Coronary artery (tissue), 2 donors: ENCODE measurements at places on chromosomes 1 and 21.

DNA sequence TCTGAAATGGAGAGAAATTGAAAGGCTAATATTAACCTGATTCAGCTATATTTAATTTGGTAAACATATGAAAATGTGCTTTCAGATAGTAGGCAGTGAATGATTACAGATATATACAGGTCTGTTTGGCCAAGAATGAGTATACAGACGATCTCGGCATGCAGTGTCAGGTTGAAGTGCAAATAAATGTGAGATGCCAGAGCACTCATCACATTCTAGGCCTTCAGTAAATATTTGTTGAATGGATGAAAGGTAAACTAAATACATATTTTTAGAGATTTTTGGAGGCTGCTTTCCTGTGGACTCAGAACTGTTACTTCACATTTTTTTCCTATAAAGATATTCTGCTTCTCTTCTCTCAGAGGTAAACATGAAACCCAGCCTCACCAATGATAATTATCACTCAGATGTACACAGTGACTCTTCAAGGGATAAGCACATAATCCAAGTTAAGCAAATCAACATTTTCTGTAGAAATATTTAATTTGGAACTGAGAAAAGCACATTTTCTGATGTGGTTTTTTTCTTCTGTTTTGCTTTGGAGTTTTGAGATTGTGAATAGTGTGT is 702.9 kb downstream of the BRINP3 start:
- no peak for DNase-seq

- no peak for DNase-seq
Measured at GRCh38 chr1:15005116-15005515, 148.4 kb upstream of the TMEM51 start.

DNA sequence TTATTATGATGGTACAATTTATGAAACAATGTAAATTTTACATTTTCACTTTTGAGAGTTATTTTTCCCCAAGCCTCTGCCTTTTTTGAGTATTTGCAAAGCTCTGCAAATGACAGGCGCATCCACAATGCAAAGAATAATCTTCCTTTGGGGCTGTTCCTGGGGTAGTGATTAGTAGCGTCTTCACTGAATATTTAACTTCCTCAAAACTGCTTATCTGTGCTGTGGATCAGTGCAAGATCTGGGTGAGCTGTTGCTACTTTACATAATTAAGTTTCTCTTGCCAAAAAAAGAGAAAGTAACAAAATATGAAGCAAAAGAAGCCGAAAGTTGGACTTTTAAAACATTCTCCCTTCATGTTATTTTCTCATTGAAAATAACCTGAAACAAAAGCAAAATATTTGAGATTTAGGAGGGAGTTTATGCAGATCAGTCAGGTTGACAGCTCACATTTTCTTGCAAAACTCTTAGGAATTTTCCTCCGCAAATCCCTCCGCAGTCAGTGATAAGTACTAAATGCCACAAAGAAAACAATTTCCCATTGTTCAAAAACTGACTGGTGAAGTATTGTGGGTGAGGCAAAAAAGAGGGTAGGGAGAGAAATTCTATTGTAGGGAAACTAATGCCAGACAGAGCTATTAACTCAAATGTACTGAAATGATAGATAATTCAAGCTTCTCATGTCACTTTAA is 276.4 kb upstream of the B3GALT2 start:
- no peak for DNase-seq

DNA sequence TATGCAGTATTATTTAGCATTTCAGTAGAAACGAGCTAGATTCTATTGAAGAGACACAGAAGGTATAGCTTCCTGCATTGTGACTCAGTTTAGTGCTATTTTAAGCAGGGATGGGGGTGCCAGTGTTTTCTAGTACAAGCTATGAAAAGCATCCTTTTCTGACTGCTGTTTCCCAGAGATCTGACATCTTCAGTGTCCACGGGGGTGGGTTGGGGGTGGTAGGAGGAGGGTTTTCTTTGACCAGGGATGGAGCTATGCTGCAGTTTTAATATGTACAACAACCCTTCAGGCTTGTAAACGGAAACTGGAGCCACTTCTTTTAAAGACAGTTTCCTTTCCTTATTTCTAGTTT is 2.7 kb upstream of the NEGR1 start:
- no peak for DNase-seq

DNA sequence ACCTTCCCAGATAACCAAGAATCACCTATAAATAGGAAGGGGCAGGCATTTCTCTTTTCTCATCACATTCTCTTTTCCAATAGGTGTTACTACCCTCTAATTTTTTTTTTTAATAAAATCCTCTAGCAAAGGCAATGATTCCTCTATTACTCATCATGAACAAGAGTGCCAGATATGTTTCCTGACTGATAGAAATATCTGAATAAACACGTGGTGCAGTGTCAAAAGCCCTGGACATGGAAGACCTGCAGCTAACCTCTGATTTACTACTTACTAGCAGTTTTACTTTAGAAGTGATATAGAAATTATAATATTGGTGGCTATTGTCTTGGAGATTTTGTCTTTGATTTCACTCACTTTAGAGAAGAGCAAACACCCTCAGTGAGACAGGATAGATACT is 194.6 kb upstream of the SAMSN1 start:
- no peak for DNase-seq

GRCh38 chr1:35544976-35545375 is 12.2 kb downstream of the KIAA0319L start:
- no peak for DNase-seq

- no peak for DNase-seq
Measured at GRCh38 chr1:75673399-75673798, 51.1 kb upstream of the ACADM start.
